ENCODE measurements at places on chromosomes 5 and 9. TPM values are rescaled to one million over a fixed set of nuclear protein-coding genes. Genes with fewer than 3 reads are reported as not detected.
A peak's percentile ranks its signal among the peaks of the same experiment; 100 is the strongest.

DNA sequence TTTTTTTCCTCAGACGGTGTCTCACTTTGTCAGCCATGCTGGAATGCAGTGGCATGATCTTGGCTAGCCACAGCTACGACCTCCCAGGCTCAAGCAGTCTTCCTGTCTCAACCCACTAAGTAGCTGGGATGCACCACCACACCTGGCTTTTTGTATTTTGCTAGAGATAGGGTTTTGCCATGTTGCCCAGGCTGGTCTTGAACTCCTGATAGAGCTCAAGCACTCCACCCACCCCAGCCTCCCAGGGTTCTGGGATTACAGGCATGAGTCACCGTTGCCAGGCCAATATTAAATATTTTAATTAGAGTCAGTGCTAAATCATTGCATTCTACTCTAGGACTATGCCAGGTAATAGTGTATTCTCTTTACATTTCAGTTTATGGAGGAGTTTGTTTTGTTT is 41.5 kb downstream of the UBE2R2 start:
- DNase-seq: no peak
- peaks cover 16% of the 10 kb centered on the region for H3K4me1 ChIP-seq
- peaks cover 13% of the 10 kb centered on the region for H3K36me3 ChIP-seq
- no peak overlapping the region for H3K4me3 ChIP-seq
- H3K27me3 ChIP-seq: no peaks in the 10 kb centered on the region

- H3K4me3 ChIP-seq: no peak overlapping the region
- H3K36me3 ChIP-seq: peaks cover 3% of the 10 kb centered on the region
- no peak for DNase-seq
- no peak overlapping the region for H3K27ac ChIP-seq
- peaks cover 63% of the 10 kb centered on the region for H3K27me3 ChIP-seq
- H3K4me1 ChIP-seq: peaks cover 14% of the 10 kb centered on the region
Measured at GRCh38 chr5:38843665-38844064, 2.1 kb upstream of the OSMR start.

GRCh38 chr5:171494452-171495121 is 75.1 kb downstream of the FGF18 start:
- H3K27ac ChIP-seq: no peak overlapping the region
- DNase-seq: no peak
- H3K4me3 ChIP-seq: no peak overlapping the region
- no peaks in the 10 kb centered on the region for H3K36me3 ChIP-seq

DNA sequence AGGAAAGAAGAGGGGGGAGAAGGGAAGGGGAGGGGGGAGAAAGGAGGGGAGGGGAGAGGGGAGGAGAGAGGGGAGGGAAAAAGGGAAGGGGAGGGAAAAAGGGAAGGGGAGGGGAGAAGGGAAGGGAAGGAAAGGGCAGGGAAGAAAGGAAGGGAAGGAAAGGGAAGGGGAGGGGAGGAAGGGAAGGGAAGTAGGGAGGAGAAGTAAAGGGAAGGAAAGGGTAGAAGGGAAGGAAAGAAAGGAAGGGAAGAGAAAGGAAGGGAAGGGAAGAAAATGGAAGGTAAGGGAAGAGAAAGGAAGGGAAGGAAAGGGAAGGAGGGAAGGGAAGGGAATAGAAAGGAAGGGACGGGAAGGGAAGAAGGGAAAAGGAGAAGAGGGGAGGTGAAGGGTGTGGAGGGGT is 248.2 kb downstream of the EBF1 start:
- peaks cover 7% of the 10 kb centered on the region for H3K27me3 ChIP-seq
- DNase-seq: no peak
- peaks cover 10% of the 10 kb centered on the region for H3K4me1 ChIP-seq
- H3K27ac ChIP-seq: no peak overlapping the region

- H3K36me3 ChIP-seq: no peaks in the 10 kb centered on the region
- H3K27me3 ChIP-seq: peaks cover 11% of the 10 kb centered on the region
- H3K4me3 ChIP-seq: no peak overlapping the region
- no peaks in the 10 kb centered on the region for H3K4me1 ChIP-seq
- DNase-seq: no peak
Measured at GRCh38 chr5:112316006-112316405, 103.1 kb downstream of the EPB41L4A start.

Gene KIF4B
- total RNA-seq: not detected

Gene PITX1
- total RNA-seq: not detected

Gene SLC45A2
- total RNA-seq: 0.23 TPM

Gene SLC27A6
- total RNA-seq: not detected

DNA sequence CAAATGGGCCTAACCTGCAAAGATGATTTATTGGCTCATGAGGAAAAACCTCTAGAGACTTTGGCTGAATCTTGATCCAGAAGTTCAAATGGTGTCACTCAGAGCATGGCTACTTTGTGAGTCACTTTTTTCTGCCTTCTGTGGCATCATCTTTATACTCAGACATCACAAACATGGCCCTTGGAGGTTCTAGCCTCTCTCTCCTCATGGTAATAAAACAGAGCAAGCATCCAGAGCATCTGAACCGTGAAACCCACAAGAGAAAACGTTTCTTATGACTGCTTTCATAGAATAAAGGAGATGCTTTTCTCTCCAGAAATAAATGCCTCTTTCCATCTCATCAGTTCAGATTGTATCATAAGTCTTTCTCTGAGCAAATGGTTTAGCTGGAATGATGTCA is 780.3 kb downstream of the KCTD16 start:
- H3K4me3 ChIP-seq: no peak overlapping the region
- no peaks in the 10 kb centered on the region for H3K4me1 ChIP-seq
- H3K27me3 ChIP-seq: no peaks in the 10 kb centered on the region
- no peaks in the 10 kb centered on the region for H3K36me3 ChIP-seq

Gene MEGF10
- total RNA-seq: not detected

Gene LVRN
- not detected for total RNA-seq

DNA sequence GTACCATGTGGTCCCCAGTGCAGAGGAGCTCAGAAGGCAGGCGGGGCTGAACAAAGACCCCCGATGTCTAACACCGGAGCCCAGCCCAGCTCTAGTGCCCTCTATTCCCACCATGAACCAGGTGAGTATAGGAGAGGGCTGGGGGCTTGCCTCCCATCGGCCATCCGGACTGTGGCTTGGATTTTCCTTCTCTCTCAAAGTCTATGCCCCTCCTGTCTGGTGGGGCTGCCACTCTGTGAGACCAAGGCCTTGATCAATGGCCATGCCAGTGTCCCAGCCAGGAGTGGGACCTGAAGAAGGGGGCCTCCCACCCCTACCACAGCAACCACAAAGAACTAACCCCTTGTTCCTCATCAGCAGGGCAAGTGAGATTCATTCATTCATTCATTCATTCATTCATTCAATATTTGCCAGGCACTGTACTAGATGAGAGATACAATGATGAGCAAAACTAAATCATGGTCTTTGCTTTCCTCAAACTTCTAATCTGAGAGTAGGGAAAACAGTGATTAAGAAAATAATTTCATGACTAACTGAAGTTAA is 47.6 kb downstream of the ARHGEF37 start:
- peaks cover 19% of the 10 kb centered on the region for H3K4me1 ChIP-seq
- no peak overlapping the region for H3K4me3 ChIP-seq
- no peaks in the 10 kb centered on the region for H3K36me3 ChIP-seq

DNA sequence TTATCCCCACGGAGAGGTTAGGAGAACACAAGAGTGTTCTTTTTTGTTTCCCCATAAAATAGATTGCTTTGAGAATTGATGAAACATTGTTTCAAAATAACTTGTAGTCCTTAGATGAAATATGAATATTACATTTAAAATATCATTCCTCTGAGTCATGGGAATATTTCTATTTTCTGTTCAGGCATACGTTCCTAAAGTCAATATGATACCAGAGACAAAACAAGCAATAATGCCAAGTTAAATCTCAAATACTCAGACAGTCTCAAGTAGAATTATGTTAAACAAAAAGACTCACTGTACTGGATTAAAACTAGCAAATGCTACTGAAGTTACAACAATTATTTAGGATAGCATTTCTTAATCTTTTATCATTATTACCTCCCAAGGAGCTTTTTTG is 111.7 kb upstream of the C6 start:
- no peaks in the 10 kb centered on the region for H3K4me1 ChIP-seq
- no peak for DNase-seq
- no peaks in the 10 kb centered on the region for H3K36me3 ChIP-seq

DNA sequence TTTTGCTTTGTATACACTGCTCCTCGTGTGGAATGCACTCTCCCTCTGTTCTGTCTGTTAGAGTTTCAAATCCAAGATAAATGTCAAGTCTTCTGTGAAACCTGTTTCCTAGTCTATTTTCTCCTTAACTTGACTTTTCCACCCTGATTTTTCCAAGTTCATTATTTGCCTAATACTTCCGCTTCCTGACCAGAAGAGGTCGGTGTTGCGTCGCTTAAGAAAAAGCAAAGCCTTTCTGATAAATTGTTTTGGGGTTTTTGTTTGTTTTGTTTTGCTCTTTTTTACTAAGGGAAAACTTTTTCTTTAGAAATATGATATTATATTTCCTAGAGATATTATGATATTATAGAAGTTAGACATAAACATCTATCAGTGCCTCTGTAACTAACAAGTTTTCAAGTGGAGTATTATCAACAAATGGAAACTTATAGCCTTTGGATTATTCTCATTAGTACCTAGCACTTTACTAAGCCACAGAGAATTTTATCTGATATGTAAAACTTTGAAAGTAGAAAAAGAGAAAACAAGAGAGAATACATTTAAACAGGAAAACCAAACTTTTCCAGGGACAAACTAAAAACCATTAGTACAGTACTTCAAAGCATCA is 55.8 kb downstream of the PHAX start:
- H3K27me3 ChIP-seq: peaks cover 5% of the 10 kb centered on the region
- no peaks in the 10 kb centered on the region for H3K36me3 ChIP-seq
- H3K4me1 ChIP-seq: peaks cover 6% of the 10 kb centered on the region
- no peak overlapping the region for H3K27ac ChIP-seq
- peak; percentile 24 for DNase-seq

DNA sequence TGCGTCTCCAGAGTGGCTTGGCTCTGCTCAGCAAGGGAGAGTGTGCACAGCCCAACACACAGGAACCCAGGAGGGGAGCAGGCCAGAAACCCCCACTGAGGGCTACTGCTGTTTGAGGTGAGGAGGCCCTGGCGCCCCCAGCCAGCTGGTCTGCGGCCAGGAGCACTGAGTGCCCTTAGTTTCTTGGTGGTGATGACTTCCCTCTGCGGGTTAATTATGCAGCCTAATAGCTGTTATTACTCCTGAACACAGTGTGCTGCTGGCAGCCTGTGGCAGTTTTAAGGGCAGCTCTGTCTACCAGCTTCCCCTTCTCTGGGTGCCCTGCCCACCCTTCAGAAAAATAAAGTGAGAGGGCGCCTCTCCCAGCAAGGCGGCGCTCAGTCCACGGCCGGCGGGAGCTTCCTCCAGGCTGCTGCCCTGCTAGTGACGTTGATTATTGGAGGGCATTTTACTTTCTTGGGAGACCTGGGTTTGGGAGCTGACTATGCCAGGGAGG is 19.2 kb downstream of the GADD45G start:
- H3K36me3 ChIP-seq: no peaks in the 10 kb centered on the region
- H3K27ac ChIP-seq: no peak overlapping the region
- peaks cover 13% of the 10 kb centered on the region for H3K27me3 ChIP-seq

- no peak for DNase-seq
- H3K36me3 ChIP-seq: no peaks in the 10 kb centered on the region
- no peak overlapping the region for H3K4me3 ChIP-seq
- H3K4me1 ChIP-seq: peaks cover 14% of the 10 kb centered on the region
Measured at GRCh38 chr5:149940077-149940574, 4.5 kb downstream of the PDE6A start.

GRCh38 chr5:87589587-87589986 is 176.9 kb upstream of the CCNH start:
- DNase-seq: no peak
- no peak overlapping the region for H3K4me3 ChIP-seq
- no peak overlapping the region for H3K27ac ChIP-seq
- no peaks in the 10 kb centered on the region for H3K27me3 ChIP-seq
- H3K36me3 ChIP-seq: no peaks in the 10 kb centered on the region

DNA sequence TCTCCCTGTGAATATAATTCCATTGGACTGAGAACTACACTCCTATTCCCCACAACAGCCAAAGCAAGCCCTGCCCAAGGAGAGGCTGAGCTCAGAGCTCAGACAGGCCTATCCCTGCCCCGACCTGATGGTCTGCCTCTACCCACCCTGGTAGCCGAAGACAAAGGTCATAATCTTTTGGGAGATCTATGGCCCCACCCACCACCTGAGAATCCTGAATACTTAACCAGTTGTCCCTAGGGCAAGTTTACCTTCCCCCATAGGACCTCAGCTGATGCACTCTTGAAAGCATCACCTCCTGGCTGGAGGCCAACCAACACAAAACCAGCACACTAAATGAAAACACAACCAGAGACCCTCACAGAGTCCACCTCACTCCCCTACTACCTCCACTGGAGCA is 167.5 kb downstream of the PRR16 start:
- no peaks in the 10 kb centered on the region for H3K27me3 ChIP-seq
- no peaks in the 10 kb centered on the region for H3K4me1 ChIP-seq
- no peak for DNase-seq
- no peaks in the 10 kb centered on the region for H3K36me3 ChIP-seq

GRCh38 chr9:3043369-3043768 is 199.5 kb upstream of the PUM3 start:
- no peaks in the 10 kb centered on the region for H3K4me1 ChIP-seq
- H3K4me3 ChIP-seq: no peak overlapping the region
- no peaks in the 10 kb centered on the region for H3K27me3 ChIP-seq
- H3K36me3 ChIP-seq: no peaks in the 10 kb centered on the region
- H3K27ac ChIP-seq: no peak overlapping the region

DNA sequence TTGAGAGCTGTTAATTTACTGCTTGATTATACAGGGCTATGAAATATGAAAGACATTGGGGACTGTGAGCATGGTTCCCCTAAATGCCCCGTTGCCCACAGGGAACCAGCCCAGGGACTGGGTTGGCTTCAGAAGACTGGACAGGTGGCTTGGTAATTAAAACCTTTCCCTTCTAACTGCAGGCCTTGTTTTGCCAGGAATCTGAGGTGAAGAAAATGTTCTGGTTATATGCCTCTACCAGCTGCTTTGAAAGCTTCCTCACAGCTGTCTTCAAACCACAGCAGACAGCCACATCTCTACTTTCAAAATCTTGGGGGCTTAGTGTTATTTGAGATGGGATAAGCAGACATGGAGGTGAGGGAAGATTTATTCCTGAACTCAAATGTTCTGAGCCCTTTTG is 153.3 kb upstream of the SPRY4 start:
- no peak overlapping the region for H3K27ac ChIP-seq

DNA sequence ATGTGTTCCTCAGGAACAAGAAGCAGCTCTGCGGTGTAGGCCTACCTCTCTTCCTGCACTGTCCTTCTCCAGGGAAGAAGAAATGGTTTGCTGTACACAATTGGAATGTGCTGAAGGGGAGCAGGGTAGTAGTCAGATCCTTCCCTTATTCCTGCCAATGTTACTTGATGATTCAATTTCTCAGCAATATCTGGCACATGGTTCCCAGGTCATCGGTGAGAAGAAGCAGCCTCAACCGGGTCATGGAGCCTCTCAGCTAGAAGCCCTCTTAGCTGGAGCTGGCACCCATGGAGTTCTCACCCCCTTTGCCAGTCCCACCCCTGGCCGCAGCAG is 36.9 kb downstream of the ACTBL2 start:
- H3K36me3 ChIP-seq: no peaks in the 10 kb centered on the region
- no peak overlapping the region for H3K27ac ChIP-seq
- no peaks in the 10 kb centered on the region for H3K4me1 ChIP-seq
- no peak for DNase-seq
